ENCODE measurements at places on chromosomes 7 and 10.

- DNase-seq = no peak
Measured at GRCh38 chr7:7732621-7733281, 14.3 kb upstream of the RPA3 start.

DNA sequence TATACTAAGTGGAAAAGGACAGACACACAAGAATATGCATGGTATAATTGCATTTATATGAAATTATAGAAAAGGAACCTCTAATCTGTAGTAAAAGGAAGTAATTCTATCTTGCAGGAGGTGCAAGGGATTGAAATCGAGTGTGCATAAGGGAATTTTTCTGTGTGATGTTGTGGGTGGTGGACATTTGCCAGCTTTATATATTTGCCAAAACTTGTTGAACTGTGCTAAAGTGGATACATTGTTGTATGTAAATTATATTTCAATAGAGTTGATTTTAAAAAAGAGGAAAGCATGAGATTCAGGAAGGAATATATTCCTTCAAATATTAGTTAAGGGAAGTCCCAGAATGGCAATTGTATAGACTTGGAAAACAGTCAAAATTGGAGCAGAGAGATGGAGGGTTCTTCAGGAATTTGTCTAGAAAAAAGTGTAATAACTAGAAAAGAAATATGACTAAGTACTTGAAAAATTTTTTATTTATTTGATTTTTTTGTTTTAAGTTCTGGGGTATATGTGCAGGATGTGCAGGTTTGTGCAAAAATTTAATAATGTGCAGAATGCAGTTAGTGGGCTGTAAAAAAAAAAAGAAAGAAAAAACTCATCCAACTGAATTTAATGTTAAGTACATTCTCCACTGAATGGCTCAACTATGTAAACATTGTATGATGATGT lies 96.1 kb downstream of the ARL4A start:
- no peak for DNase-seq

- no peak for DNase-seq
Measured at GRCh38 chr7:69968969-69969556, 370.8 kb downstream of the AUTS2 start.

DNA sequence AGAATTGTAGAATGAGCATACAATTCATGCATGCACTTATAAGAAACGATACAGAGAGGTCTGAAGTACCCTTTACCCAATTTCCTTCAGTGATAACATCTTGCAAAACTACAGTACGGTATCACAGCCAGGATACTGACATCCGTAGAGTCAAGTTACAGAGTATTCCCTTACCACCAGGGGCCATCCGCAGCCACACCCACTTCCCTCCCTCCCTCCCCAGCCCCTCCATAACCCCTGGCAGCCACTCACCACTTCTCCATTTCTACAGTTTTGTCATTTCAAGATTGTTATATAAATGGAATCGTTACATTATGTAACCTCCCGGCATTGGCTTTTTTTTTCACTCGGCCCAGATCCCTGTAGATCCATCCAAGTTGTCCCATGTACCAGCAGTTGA lies 113.6 kb upstream of the RET start:
- no peak for DNase-seq

DNA sequence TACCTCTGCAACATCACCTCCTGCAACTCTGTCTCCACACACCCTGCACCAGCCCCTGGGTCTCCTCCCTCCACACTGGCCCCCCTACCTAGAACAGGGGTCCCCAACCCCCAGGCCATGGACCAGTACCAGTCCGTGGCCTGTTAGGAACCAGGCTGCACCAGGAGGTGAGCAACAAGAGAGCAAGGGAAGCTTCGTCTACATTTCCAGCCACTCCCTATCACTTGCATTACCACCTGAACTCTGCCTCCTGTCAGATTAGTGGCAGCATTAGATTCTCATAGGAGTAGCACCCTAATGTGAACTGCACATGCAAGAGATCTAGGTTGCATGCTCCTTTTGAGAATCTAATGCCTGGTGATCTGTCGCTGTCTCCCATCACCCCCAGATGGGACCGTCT lies 108.8 kb upstream of the WDR11 start:
- DNase-seq = no peak

GRCh38 chr7:31890198-31890597 lies 180.0 kb downstream of the PDE1C start:
- no peak for DNase-seq

GRCh38 chr10:119872860-119873681 lies 428 bp upstream of the MCMBP start:
- peak; percentile 94 for DNase-seq

DNA sequence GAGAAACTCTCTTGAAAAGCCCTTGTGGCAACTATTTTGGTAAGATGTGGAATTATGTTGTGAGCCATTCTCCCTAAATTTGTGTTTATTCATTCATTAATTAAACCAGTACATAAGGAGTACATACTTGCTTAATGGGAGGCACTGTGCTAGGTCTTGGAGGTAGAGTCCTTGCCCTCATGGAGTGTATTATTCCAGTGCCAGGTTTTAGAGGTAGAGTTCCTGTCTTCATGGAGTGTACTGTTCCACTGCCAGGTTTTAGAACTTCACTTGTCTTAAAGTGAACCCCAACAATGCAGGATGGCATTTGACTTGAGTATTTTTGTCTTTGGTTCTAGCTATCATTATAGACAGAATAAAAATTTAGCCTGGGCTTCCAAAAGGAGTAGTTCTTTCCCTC lies 8.8 kb downstream of the MXI1 start:
- no peak for DNase-seq

GRCh38 chr7:38393874-38394273 lies 120.4 kb upstream of the TARP start:
- DNase-seq = no peak
